ENCODE measurements at places on chromosomes 5 and 9.
A peak's percentile ranks its signal among the peaks of the same experiment; 100 is the strongest.

DNA sequence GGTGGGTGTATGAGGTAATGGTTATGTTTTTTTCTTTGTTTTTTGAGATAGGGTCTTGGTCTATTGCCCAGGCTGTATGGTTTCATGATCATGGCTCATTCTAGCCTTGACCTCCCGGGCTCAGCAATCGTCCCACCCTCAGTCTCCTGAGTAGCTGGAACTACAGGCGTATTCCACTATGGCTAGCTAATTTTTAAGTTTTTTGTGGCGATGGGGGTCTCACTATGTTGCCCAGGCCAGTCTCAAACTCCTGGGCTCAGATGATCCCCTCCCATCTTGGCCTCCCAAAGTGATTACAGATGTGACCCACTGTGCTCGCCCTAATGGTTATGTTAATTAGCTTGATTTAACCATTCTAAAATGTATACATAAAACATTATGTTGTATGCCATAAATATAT lies 5.6 kb downstream of the CNTLN start:
- DNase-seq = no peak

GRCh38 chr9:107229241-107229741 lies 53.8 kb upstream of the RAD23B start:
- no peak for DNase-seq

DNA sequence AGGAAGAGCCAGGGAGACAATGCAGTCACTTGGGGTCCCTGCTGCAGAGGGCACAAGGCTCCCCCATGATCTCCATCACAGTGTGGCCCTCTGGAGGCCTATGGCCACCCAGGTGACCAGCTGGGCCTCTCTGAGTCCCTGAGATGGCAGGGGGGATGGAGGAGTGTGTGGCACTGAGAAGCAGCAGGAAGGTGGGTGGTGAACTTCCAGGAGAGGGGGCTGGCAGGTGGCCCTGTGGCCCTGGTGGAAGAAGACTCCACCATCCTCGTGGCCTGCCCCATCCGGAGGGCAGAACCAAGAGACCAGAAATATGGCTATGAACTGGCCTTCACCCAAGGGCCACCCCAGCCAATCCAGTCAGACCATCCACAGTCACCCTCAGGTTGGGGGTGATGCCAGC lies 31.7 kb upstream of the AFAP1L1 start:
- no peak for DNase-seq

DNA sequence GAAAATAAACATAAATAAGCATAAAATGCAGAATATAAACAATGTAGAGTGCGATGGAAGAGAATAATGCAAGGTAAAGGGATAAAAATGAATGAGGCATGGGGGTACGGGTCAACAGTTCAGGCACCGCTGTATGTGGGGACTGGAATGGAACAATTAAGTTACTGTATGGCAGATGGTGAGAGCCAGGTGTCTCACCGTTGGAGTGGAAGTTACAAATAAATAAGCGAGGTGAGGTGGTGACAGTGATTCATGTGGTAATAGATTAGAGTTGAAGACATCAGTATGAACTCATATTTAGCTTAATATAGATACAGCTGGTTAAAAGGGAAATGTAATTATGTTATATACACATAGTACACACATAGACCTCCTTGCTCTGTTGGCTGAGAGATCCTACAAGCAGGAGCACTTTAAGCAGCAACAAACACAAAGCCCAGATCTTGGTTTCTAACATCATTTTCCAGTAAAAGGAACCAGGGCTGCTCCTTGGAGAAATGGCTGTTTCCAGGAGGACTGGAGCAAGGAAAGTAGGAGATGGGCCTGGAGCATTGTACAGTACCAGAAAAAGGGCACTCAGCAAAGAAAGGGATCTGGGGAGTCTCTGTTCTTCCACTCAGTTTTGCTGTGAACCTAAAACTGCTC lies 2.4 kb upstream of the OMD start:
- no peak for DNase-seq

GRCh38 chr9:120383611-120383998 lies 196.4 kb downstream of the CDK5RAP2 start:
- DNase-seq = no peak

- DNase-seq = no peak
Measured at GRCh38 chr5:616484-617039, 4.4 kb downstream of the CEP72 start.

DNA sequence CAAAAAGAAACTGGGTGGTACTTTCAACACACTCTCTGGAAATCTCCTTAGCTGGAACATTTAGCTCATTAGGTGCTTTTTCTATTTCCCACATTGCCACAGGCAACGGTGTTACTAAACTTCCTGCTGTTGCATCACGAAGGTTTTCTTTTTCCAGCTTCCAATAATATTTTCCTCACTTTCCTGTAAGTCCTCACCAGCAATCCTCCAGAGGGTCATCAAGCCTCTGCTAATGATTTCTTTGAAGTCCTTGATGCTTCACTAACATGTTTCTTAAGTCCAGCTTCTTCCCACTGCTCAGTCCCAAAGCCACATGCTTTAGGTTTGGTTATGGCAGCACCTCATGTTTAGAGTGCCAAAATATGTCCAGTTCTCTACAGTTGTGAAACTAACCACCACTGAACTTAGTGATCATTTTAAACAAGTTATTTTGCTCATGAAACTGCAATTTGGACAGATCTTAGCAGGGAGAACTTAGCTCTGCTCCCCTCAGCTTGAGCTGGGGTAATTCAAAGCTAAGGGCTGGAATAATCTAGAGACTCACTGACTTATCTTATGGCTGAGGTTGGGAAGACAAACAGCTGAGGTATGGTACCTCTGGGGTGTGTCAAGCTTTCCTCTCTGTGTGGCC lies 39.9 kb upstream of the RETREG1 start:
- no peak for DNase-seq

DNA sequence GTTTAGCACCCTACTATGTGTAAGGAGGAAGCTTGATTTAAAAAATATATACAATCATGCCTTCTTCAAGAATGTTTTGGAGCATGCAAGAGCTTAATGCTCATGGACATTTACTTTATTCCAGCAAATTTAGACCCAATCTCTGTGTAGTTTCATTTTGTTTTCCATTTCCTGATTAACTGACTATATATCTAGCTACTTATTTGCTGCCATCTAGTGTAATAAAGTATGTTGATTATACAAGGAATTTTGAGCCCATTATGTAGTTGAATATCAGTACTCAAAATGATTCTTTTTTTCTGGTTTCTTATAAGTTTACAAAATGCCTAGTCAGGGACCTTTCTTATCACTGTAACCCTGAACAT lies 100.0 kb upstream of the CCDC152 start:
- no peak for DNase-seq

- DNase-seq = no peak
Measured at GRCh38 chr9:78806492-78807160, 509.7 kb downstream of the PSAT1 start.

- no peak for DNase-seq
Measured at GRCh38 chr5:172235827-172236736, 42.1 kb downstream of the EFCAB9 start.

GRCh38 chr5:125148076-125148475 lies 401.6 kb upstream of the ZNF608 start:
- DNase-seq = no peak

- no peak for DNase-seq
Measured at GRCh38 chr9:137251490-137252268, 593 bp downstream of the STPG3 start.

- DNase-seq = no peak
Measured at GRCh38 chr5:155293605-155294178, 280.1 kb downstream of the KIF4B start.

DNA sequence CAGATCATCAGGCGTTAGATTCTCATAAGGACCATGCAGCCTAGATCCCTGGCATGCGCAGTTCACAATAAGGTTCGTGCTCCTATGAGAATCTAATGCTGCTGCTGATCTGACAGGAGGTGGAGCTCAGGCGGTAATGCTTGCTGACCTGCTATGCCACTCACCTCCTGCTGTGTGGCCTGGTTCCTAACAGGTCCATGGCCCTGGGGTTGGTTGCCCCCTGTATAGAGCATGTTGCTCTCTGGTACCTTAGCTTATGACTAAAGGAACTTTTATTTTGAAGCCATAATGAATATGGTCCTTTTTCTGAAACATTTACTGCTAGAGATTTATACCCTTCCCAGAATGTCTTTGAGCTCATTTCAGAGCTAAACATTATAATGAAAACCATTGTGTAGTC lies 3.1 kb downstream of the MAN2A1 start:
- no peak for DNase-seq

GRCh38 chr9:68455451-68455850 lies 85.2 kb downstream of the TMEM252 start:
- DNase-seq = no peak

- no peak for DNase-seq
Measured at GRCh38 chr9:19480345-19480744, 71.5 kb downstream of the ACER2 start.

GRCh38 chr9:124784509-124784908 lies 7.6 kb downstream of the OLFML2A start:
- peak; percentile 76 for DNase-seq

- no peak for DNase-seq
Measured at GRCh38 chr9:92807757-92808725, 43.4 kb upstream of the BICD2 start.

GRCh38 chr5:103919506-103919905 lies 356.9 kb upstream of the NUDT12 start:
- DNase-seq = peak; percentile 47

GRCh38 chr5:13566871-13567339 lies 377.6 kb downstream of the DNAH5 start:
- DNase-seq = no peak

- peak; percentile 83 for DNase-seq
Measured at GRCh38 chr5:76337953-76338451, 65.1 kb upstream of the IQGAP2 start.

GRCh38 chr9:114884787-114885452 lies 45.5 kb downstream of the TNFSF8 start:
- DNase-seq = no peak

Data from A673 (cell line).